ENCODE measurements at places on chromosomes 12 and 14.

- no peak for DNase-seq
Observed at GRCh38 chr14:80059041-80059440, 152.3 kb downstream of the DIO2 start.

GRCh38 chr12:43287706-43288383 lies 264.2 kb downstream of the ADAMTS20 start:
- DNase-seq = no peak

DNA sequence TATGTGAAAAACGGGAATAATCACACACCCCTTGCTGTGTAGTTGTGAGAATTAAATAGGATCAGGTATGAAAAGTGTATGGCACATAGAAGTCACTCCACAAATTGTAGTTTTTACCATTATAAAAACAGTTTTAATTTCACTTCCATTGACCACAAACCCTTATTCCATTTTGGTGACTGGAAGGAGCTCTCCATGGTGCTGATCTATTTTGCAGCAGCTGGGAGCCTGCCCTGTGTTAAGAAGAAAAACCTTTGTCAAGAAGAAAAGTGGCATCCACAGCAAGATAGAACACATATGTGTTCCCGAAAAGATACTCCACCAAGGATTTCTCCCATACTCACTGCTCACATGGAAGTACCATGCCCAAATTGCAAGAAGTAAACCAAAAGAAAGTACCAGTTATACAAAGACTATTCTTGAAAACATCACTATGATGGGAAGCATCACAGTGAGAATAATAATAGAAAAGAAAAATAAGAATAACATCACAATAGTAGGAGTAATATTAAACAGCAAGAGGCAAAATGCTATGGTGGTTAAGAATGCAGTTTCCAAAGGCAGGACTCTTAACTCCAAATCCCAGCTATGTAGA lies 58.7 kb downstream of the TUNAR start:
- DNase-seq = no peak

DNA sequence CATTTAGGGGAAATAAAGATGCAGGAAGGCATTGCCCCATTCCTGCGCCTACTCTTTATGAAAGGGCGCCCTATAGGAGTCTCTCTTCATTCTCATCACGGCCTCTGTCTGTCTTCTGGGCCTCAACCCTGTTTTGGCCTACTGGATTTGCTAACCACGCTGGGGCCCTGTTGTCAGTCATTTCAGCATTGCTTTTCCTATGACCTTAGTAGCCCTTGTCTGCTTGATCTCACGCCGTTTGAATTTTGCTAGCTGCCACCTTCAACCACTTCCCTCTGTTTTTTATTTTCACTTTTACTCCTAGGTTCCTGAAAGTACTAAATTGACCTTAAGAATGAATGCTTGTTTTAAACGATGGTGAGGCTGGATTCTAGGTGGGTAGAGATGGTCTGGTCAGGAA lies 139.0 kb downstream of the SYNE2 start:
- DNase-seq = no peak

- no peak for DNase-seq
Observed at GRCh38 chr14:56687123-56687522, 107.5 kb downstream of the TMEM260 start.

DNA sequence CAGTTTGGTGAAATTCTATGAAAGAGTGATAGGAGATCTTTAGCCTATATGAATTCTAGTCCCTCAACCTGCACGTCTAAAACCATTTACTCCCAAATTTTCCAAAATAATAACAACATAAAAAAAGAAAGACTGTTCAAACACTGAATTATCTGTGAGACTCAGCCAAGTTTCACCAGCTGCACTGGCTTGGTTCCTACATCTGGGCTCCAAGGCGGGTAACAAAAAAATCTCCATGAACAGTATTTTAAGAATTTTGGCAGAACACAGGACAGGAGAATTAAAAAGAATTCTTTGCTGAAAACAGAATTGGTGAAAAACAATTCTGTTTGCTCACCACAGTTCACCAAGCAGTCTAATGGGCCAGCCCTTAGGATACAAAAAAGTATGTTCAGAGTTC lies 536.8 kb upstream of the ATP2B1 start:
- no peak for DNase-seq

All from activated T-helper 1 cell treated with anti-CD3 and anti-CD28 coated beads, Interleukin-2, amount 50 U/mL, for 16 hours (primary cell).